ENCODE measurements at places on chromosomes 1 and 21.

GRCh38 chr1:227127891-227128290 lies 187.8 kb downstream of the COQ8A start:
- DNase-seq, result no peak

GRCh38 chr1:85824066-85824840 lies 116.0 kb upstream of the ZNHIT6 start:
- DNase-seq, result no peak

- DNase-seq, result no peak
Measured at GRCh38 chr1:223784541-223784940, 61.2 kb downstream of the TP53BP2 start.

DNA sequence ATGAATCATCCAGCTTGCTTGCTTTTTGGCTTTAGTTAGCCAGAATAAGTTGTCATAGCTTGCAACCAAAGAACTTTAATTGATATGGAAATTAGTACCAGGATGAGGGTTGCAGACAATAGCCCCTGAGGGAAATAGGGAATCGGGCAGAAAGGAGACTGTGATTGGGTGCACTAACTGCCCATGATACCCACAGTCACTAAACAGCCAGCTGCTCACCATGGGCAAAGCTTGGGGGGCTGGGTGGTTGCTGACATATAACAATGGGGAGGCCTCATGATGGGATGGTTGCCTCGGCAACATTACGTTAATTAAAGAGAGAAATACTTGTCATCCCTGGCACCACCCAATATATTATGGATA lies 17.8 kb upstream of the PLA2G2E start:
- DNase-seq, result no peak

DNA sequence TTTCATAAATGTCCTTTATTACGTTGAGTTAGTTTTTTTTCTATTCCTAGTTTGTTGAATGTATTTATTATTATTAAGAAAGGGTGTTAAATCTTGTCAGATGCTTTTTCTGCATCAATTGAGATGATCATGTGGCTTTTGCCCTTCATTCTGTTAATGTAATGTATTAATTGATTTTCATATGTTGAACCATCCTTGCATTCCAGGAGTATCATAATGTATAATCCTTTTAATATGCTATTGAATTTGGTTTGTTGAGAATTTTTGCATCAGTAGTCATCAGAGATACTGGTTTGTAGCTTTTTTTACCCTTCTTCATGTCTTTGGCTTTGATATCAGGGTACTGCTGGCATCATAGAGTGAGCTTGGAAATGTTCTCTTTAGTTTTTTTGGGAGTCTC lies 100.0 kb downstream of the POFUT2 start:
- no peak for DNase-seq

DNA sequence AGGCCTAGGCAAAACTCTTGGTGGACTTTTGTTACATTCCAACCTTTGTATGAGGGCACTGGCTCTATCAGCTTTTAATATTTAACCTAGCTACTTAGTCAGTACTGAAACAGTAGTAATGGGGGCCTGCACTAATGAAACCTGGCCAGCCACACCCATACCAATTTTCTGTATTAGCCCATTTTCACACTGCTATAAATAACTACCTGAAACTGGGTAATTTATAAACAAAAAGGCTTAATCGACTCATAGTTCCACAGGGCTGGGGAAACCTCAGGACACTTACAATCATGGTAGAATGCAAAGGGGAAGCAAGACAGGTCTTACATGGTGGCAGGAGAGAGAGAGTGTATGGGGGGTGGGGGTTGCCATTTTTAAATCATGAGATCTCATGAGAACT lies 245.7 kb upstream of the RGS18 start:
- DNase-seq, result no peak

GRCh38 chr1:107467286-107467685 lies 326.4 kb downstream of the NTNG1 start:
- no peak for DNase-seq

DNA sequence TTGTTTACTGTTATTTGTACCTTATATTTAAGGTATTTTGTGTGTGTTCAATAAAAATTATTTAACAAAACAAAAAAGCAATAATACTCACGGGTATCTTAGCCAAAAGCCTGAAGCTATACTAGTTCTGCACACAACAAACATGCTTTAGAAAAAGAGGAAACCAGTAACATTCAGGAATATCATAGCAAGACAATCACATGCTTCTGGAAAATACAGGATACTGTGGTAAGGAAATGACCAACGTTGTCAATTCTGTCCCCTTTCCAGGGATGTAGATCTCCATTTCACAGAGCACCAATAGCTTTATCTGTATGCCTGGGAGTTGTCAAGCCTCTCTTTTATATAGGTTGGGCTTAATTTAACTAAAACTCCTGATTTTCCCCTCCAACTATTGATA lies 288.4 kb downstream of the SMYD3 start:
- DNase-seq, result no peak

DNA sequence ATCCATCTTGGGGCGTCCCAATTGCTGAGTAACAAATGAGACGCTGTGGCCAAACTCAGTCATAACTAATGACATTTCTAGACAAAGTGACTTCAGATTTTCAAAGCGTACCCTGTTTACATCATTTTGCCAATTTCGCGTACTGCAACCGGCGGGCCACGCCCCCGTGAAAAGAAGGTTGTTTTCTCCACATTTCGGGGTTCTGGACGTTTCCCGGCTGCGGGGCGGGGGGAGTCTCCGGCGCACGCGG lies 282 bp upstream of the SOD1 start:
- DNase-seq, result no peak

DNA sequence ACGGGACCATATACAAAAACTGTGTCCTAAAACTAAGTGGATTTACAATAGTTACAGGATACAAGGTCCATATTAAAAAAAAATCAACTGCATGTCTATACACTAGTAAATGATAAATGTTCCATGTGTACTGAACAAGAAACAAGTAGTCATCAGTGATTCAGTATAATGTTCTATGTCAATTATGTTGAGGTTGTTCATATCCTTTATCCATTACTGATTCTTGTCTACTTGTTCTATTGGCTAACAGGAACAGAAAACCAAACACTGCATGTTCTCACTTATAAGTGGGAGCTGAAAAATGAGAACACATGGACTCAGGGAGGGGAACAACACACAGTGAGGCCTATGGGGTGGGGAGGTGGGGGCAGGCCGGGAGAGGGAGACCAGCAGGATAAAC lies 90.5 kb downstream of the CDC42BPA start:
- no peak for DNase-seq

DNA sequence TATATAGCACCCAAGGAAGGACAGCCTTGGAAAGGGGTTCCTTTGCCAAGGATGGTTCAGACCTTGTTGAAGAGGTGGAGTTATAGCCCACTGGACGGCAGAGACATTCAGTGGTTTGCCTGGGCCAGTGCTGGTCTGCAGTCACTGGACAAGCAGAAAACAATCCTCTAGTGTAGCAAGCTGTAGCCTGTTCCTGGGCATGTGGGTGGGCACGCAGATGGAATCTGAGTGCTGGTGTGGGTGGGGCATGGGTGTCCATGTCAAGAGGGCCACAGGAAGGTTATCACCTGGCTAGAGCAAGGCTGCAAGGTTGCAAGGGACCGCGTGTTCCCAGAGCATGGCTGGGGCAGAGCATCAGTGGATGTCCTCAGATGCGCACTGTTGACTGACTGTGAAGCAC lies 244.7 kb downstream of the PTPRU start:
- DNase-seq, result no peak

GRCh38 chr1:151547119-151547899 lies 7.2 kb downstream of the TUFT1 start:
- DNase-seq, result no peak

DNA sequence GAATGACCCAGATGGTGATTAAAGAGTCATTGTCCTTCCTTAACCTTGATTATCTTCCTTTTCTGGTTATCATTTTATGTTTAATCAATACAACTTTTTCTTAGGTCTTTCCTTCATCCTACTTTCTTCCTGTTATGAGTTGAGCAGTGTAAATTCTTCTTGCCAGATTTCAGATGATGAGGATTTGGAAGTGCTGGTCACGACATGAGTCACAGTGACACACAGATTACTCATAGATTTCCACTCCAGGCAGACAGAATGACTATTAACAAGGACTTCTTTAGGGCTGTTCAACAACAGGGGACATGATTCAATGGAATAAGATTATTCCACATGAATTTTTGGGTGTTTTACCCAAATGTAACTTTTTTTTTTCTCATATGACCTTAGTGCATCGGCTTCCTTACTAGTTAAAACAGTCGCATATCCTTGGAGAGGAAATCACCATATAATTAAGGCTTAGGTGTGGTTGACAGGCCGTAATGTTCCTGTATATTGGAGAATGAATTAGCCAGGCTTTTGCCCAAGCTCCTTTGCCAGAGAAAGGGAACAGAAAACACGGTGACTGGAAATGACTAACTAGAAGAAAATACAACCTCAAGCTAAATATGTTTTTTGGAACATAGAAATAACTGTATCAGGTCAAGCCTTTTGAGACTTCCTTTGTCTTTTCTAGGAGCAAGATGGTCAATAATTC lies 44.2 kb downstream of the PRRX1 start:
- no peak for DNase-seq

- no peak for DNase-seq
Measured at GRCh38 chr1:82161700-82162141, 361.0 kb downstream of the ADGRL2 start.

GRCh38 chr1:204213668-204214662 lies at the start of gene GOLT1A:
GOLT1A (minus strand) TSS chr1:204213988; CDS start chr1:204213906, 82 bp downstream.
- DNase-seq, result peak; percentile 18

- DNase-seq, result no peak
Measured at GRCh38 chr21:16534408-16535101, 804.8 kb downstream of the USP25 start.

DNA sequence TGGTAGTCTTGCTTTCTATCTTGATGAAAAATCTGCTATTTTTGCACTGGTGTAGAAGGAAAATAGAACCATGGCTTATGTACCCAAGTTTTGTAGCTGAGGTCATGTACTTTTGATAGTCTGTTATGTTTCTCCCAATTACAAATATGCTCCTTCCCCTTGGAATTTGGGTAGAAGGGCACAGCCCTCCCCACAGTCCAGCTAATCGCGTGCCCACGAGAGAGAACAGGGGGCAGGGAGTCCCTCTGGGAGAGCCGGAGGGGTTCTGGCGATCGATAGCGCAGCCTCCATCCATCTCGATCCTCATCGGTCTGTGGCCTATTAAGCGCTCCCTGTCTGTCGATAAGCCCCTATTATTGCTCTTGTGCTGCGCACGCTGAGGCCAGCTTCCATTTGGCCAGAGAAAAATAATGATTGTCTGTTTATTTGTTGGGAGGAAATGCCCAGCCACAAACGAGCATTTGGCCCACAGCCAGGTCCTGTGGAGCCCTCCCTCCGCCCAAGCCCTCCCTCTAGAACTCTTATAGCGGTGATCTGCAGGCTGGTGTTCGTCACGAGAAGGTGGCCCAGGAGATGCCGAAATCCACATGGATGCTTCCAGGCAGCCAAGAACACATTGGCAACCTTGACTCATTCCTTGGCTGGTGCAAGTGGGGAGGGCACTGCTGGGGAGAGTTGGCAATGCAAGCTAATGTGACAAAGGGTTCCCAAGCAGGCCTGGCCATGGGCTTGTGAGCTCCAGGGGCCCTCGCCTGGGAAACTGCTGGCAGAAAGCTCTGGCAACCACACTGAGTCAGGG lies 134.7 kb upstream of the TNR start:
- no peak for DNase-seq

DNA sequence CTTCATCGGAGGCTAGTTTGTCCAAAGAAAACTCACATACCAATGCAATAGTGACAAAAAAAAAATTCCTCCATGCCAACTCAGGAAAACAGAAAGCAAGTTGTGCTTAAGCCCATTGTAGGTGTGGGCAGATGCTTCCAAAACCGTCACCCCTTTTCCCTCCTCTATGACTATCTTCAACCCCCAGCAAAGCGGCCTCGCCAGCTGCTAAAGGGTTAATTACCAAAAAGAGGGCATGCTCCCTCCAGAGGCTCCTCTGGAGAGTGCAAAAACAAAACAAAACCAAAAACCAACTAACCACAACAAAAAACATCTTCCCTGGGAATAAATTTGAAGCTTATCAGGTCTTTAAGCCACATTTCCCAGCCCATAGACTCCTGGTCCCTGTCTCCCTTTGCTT lies 1.2 kb downstream of the LMOD1 start:
- no peak for DNase-seq

- DNase-seq, result no peak
Measured at GRCh38 chr1:60087681-60088080, 14.1 kb upstream of the C1orf87 start.

- DNase-seq, result no peak
Measured at GRCh38 chr1:151908228-151908691, 1.1 kb downstream of the THEM4 start.

DNA sequence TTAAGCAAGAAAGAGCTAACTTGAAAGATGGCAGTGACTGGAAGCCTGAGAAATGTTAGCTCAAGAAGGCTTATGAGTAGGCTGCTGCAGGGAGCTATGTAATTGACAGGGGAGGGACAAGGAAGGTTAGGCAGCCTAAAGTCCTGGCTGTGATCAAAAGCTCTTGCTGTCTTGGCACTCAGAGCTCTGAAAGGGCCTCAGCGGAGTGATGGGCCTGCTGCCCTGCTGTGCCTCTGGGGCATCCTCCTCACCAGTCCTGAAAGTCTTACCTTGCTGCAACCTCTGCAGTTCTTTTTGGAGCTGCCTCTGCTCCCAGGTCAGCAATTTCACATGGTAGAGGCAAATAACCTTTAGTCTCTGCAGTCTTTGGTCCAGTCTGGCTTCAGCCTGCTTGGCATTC lies 1.8 kb downstream of the CCDC190 start:
- no peak for DNase-seq

DNA sequence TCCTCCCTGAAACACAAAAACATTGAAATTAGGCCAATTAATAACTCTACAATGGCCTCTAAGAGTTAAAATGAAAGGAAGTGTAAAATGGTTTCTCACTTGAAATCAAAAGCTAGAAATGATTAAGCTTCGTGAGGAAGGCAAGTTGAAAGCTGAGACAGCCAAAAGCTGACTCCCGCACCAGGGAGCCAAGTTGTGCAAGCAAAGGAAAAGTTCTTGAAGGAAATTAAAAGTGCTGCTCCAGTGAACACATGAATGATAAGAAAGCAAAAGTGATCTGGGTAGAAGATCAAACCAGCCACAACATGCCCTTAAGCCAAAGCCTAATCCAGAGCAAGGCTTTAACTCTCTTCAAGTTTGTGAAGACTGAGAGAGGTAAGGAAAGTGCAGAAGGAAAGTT lies 22.8 kb downstream of the CYYR1 start:
- DNase-seq, result peak; percentile 60

GRCh38 chr1:46175243-46175642 lies 356 bp downstream of the TSPAN1 start:
- DNase-seq, result no peak

- no peak for DNase-seq
Measured at GRCh38 chr1:19209439-19209989, 552 bp downstream of the UBR4 start.

GRCh38 chr1:6445062-6445763 lies 20.6 kb downstream of the ESPN start:
- DNase-seq, result no peak

GRCh38 chr21:38930853-38931252 lies 125.1 kb downstream of the ETS2 start:
- DNase-seq, result no peak

Measured in SK-N-MC (cell line).